Stimulated activated CD8-positive, alpha-beta memory T cell treated with anti-CD3 and anti-CD28 coated beads, Interleukin-15, amount 100 ng/mL, for 1 hour (primary cell): ENCODE measurements at places on chromosomes 3 and 15.

DNA sequence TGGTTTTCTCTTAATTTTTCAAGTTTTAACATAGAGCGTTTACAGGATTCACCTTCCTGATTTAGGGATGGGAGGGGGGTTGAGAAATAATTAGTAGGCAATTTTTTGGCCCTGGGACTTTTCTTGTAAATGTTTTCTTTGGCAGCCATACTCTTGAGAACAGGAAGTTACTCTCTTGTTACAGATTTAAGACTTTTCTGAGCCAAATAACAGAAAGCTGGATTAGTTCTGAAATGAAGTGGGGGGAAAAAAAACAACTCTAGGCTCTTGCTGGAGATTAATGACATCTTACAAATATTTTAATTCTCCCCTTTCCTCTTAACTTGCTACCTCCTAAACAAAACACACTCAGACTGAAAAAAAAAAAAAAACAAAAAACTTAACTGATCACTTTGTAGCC, 13.8 kb upstream of the POLR2M start:
- no peak for DNase-seq

DNA sequence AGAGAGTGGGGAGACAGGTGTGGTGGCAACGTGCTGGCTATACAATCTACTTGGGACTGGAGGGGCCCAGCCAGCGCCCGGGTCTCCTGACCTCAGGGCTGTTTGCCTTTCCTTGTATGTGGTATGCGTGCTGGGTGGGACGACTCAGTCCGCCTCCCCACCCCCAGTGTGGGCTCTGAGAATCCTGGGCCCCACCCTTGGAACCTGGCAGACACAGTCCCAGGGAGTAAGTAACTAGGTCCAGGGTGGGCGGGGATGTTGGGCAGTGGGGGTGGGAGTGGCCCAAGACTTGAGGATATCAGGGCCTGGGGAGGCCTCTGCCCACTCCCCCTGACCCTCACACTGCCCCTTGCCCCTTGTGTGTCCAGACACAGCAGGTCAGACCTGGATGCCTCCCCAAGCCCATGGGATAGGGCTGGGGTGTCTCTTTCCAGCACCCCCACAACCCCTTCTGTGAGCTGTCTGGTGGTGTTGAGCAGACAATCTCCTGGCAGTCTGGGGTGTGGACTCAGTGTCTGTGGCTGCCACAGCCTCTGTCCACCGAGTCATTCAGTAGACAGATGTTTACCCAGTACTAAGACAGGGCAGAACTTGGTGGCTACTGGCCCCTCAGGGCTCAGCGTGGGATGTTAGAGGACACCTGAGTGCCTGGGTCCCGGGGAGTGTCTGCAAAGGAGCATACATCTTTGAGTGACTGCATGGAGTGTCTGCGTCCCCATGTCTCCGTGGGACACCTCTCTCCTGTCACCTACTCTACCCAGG, 1.3 kb downstream of the CHST13 start:
- no peak for DNase-seq

- no peak for DNase-seq
These were observed 159.3 kb upstream of the DPH6 start for GRCh38 chr15:35705030-35705883.

- DNase-seq = no peak
These were observed 272.1 kb downstream of the BBX start for GRCh38 chr3:107794664-107795443.

- DNase-seq = no peak
These were observed 116.7 kb downstream of the DLG1 start for GRCh38 chr3:197181741-197182140.

DNA sequence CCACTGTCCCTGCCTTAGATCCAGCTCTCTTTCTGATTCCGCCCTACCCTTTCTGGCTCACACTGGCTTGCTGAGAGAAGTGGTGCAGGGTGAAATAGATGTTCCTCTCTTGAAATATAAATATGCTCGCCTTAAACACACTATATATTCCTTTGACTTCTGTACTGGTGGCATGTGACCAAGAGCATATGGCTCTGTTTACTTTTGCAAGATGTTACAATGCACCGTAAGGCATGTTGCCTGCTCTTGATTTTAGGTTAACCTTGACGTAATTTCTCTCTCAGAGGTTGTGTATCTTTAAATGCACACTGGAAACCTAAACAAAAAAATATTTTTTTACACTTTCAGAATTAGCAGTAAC, 749 bp downstream of the RSRC1 start:
- no peak for DNase-seq

- DNase-seq = no peak
These were observed 60.3 kb upstream of the CFAP161 start for GRCh38 chr15:81073801-81074200.

DNA sequence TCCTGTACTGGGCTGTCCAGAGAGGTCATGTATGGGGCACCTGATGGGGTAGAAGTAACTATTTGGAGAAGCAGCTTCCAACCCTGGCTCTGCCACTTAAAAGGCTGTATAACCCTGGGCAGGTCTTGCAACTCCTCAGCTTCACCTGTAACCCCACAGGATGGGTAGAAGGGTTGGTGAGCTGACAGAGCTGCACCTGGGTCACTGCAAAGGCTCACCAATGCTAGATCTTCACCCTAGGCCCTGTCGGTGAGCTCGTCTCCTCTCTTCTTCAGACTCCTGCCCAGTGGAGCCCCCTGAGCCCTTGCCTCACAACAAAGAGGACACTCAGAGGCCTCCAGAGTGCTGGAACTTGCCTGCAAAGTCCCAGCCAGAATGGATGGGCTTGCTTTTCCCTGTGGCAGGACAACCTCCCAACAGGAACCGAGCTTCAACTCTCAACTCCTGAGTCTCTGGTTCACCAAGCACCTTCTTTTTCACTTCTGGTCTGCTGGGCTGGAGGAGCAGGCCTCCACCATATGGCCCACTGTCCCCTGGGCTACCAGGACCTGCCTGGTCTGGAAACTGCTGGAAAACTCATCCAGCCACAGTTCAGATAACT, 45.9 kb downstream of the XXYLT1 start:
- no peak for DNase-seq

DNA sequence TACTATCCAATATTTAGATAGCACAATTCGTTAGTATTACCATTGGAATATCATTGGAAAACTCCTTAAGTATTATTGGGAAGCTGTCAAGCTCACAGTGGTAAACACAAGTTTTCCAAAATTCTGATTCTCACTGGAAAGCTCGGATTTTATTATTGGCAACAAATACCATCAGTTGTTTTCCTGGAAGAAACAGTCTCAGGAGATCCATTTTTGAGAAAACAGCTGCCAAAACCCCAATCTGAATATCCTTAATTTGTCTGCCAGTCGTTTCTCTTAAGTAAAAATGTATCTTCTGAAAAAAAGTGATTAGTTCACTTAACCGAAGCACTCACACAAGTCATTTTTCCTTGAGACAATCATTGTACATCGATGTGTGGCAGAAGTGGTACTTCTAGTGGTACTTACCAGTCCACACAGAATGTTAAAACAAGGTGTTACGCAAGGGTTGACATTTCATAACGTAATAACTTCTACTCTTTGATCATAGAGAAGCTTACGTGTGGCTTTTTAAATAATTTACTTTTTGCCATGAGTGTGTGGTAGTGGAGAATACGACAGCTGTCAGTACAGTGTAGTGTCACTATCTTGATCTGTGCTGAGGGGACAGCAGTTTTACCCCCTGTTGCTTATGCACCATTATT, 74.9 kb downstream of the FAM43A start:
- no peak for DNase-seq
